ENCODE measurements at places on chromosomes 2 and 18.

DNA sequence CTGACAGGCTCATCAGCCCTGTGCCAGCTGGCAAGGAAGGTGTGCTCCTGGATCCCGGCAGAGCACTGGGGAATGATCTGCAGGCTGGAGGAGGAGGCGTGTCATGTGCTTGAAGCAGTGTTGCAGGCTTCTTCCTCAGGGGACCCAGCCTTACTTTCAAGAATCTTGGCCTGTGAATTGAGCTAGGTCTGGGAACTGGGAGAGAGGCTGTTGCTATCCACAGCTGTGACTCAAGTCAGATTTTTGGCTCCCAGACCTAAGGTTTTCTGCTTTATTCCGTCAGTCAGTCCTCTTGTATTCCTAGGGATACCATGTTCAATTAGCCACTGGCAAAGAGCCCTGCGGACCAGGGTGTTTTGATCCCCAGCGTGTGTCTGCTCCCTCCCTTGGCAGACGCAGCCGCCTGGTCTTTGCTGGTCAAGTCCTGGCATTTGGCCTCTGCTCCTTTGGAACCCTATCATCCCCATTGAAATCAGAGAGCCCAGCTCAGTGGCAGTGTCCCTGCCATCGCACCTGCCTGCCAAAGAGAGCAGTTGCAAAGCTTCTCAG lies 32.4 kb downstream of the ASB1 start:
- no peak for DNase-seq

- DNase-seq, result no peak
Observed at GRCh38 chr2:199685669-199686068, 165.3 kb downstream of the FTCDNL1 start.

GRCh38 chr2:239735829-239736357 lies 289.2 kb downstream of the NDUFA10 start:
- no peak for DNase-seq

DNA sequence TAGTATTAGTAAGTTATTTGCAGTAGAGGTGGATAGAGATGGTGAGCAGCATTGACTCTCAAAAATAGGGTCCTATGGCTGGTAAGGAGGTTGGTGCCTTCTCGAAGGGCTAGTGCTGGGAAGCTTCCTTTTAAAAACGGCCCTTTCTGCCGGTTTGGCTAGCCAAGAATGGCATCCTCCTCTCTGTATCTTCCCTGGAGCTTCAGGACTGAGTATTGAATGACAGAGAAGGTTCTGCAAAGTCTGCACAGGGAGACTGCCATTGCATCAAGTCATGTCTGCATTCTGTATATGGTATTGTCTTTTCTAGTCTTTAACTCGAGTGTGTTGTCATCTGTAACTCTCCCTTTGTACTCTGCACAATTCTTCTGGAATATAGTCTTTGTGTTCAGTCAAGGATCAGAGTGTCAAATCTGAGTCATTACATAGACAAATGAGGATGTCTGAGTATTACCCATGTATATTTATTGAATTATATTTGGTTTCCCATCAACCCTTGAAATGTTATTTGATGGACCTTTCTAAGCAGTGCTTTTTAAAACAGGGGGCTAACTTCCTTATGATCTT lies 1.1 kb downstream of the LDLRAD4 start:
- no peak for DNase-seq

- no peak for DNase-seq
Observed at GRCh38 chr18:78073275-78073674, 823.6 kb downstream of the GALR1 start.

Measured in MCF 10A (cell line).